ENCODE measurements at places on chromosomes 7 and 10.

- peak; percentile 12 for DNase-seq
Observed at GRCh38 chr10:8444630-8445029, 390.1 kb downstream of the GATA3 start.

- no peak for DNase-seq
Observed at GRCh38 chr10:92855560-92855959, 7.2 kb downstream of the EXOC6 start.

DNA sequence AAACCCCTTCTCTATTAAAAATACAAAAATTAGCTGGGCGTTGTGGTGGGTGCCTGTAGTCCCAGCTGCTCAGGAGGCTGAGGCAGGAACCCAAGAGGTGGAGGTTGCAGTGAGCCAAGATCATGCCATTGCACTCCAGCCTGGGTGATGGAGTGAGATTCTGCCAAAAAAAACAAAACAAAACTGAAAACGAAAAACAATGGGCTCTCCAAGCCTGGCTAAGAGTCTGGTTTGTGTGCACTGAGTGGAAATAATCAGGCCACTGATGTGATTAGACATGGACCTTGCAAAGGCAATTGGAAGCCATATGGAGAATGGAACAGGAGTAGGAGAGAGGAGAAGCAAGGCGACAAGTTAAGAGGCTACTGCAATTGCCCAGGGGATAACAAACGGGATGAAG is 60.1 kb upstream of the GSDME start:
- DNase-seq = no peak

- DNase-seq = no peak
Observed at GRCh38 chr10:32972460-32972859, 14.4 kb upstream of the ITGB1 start.

DNA sequence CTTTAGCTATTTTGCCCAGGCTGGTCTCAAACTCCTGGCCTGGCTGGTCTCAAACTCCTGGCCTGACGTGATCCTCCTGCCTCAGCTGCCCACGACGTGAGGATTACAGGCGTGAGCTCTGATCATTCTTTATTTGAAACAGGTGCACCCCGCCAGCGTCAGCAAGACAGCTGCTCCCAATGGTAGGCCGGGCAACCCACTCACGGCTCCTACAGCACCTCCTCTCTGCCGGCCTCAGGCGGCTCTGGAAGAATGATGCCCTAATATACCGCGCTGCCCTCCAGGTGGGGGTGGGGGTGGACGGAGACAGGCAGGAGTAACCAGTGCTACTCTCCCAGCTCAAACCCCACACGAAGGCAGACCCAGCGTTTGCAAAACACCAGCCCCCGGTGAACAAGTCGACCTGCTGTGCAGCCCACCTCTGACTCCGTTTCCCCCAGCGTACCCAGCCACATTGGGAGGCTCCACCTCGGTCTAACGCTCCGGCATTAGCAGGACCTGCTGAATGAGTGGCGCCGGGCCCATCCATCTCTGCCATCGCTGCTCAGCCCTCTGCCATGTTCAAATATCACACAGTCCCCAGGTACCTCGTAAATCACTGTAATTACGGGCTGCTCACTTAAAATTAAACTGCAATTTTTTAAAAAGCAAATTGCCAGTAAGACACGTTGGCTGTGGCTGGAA is 148.6 kb downstream of the ELFN1 start:
- DNase-seq = no peak

DNA sequence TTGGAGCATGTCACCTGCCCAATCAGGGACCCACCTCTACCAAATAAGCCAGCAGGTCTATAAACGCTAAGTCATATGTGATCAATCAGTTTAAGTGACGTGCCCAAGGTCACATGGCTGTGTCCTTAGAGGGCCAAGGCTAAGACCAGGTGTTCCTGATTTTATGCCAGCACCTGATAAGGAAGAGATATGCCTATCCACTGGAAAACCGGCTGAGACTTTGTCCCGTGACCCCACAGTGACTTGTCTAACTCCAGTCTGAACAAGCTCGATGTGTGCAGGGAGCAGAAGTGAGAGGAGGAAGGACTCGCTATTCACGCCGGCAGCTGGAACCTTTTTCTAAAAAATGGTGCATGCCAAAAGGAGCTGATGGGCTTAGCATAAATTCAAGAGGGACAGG is 57.0 kb downstream of the PRKAG2 start:
- DNase-seq = no peak

- no peak for DNase-seq
Observed at GRCh38 chr10:96288151-96288621, 16.0 kb upstream of the DNTT start.

- no peak for DNase-seq
Observed at GRCh38 chr7:116228241-116228640, 17.9 kb downstream of the TES start.

GRCh38 chr7:92848851-92849250 is 12.5 kb upstream of the CDK6 start:
- DNase-seq = no peak

GRCh38 chr7:51295440-51296245 is 21.0 kb downstream of the COBL start:
- no peak for DNase-seq

DNA sequence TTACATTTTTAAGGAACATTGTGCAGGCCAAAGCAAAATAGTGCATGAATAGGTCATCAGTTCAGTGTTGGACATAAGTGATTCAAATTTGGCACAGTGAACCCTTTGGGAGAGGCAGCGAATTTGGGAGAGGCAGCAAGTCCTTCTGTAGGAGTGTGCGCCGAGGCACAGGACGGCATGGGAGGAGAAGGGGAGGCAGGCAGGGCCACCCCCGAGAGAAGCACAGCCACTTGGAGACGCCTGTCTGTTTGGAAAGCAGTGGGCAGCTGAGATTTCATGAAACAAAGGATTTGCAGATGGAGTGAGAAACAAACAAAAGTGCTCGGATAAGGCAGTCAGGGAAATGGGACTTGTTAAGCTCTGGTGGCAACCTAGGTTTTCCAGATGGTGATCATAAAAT is 30.6 kb downstream of the VIPR2 start:
- no peak for DNase-seq

- no peak for DNase-seq
Observed at GRCh38 chr7:32616625-32617024, 121.3 kb downstream of the AVL9 start.

- no peak for DNase-seq
Observed at GRCh38 chr10:82558014-82558607, 683.1 kb downstream of the NRG3 start.

- DNase-seq = no peak
Observed at GRCh38 chr10:27759483-27760272, 14.1 kb upstream of the MKX start.

DNA sequence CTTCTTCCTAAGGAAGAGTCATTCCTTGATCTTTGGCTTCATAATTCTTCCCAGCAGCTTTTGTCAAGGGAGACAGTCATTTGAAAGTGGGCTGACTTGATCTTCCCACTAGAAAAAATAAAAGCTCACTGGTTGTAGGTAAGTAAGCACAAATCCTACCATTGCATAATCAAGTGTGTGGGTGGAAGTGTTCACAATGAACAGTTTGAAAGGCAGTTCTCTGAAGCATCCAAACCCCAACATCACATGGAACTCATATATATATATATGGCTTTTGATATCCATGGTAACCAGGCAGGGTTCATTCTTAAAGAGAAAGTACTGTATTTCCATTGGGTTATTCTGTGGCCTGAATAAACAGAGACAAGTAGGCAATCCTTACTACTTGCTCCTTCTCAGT is 51.6 kb downstream of the ARMH3 start:
- DNase-seq = no peak

DNA sequence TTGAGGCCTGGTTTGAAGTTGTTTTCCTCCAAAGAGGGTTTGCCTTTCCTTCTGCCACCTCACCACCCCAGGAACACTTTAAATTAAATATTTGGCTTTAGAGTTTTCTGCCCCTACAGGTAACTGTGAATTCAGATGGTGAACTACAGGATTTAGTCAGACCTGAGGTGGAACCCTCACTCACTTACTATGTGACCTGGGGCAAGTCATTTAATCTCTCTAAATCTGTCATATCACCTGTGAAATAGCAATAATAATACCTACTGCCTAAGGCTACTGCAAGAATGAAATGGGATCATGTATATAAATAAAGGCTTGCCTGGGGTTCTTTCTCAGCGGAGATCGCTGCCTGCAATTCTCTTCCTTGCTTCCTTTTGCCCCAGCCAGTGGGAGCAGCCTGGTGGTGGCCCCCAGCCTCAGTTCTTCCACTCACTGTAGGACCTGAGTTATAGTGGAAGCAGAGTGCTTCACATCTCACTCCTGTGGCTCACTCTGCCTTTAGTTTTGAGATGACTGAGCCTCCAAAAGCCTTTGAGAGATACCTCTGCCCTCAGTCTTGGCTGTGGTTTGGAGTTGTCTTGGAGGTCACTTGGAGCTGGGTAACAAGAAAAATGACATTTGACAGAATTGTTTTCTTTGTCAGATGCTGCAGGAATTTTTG is 6.1 kb upstream of the ANKRD2 start:
- DNase-seq = no peak

DNA sequence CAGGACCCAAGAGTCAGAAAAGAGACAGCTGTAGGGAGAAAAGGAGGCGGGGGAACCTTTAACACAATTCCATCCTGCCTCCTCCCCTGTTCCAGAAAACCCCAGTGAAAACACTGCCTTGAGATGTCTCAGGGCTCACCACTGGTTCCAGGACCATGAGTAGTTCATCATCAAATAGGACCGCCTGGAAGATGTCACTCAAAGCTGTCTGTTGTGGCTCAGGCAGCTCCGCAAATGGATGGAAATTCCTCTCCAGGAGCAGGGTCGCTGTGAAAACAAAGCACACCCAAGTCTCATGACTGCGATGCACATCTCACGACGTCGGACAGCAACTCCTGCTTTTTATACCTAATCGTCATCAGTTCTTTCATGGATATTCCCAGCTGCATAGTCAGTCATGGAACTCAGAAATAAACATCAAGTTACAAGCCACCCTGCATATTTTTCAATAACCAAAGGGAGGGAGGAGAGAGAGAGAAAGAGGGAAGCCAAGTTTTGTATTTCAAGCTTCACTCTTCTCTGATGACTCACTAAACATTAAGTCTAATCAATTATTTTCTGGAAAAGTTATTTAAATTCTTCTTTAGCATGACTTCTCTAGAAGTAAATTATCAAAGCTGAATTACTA is 49.2 kb downstream of the GSDME start:
- no peak for DNase-seq

DNA sequence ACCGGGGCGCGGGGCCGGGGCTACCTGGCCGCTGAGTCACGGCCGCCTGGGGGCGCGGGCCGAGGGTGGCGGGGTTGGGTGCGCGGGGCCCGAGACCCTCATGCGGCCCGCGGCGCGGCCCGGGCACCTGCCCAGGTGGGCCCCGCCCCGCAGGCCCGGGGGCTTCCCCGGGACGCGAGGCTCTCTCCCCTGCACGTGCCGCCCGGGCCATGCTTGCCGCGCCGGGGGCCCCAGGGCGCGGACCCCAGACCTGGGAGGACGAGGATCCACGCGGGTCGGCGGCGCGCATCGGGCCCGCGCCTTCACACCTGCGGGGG is 402 bp downstream of the MAFK start:
- no peak for DNase-seq

DNA sequence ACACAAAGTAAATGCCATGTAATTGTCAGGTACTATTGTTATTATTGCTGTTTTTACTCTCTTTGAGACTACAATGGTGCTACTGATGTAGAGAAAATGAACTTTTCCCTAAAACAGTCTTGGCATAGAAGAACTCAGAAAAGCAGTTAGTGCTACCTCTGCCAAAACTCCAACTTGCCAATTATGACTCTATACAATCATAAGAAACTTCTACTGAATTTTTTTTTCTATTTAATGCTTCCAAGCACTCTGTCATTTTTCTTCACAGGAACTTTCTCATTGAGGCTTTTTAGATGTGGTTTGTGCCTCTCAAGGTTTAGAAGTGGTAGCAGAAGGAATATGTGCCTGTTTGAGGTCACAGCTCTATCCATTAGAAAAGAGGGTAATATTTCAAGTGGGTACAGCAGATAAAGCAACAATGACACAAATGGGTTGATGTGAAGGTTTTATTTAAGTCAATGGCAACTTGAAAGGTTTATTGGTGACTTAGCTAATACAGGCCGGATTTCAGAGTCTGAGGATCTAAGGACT is 64.0 kb upstream of the FERD3L start:
- DNase-seq = no peak

- no peak for DNase-seq
Observed at GRCh38 chr10:34145715-34146114, 669.4 kb downstream of the PARD3 start.

DNA sequence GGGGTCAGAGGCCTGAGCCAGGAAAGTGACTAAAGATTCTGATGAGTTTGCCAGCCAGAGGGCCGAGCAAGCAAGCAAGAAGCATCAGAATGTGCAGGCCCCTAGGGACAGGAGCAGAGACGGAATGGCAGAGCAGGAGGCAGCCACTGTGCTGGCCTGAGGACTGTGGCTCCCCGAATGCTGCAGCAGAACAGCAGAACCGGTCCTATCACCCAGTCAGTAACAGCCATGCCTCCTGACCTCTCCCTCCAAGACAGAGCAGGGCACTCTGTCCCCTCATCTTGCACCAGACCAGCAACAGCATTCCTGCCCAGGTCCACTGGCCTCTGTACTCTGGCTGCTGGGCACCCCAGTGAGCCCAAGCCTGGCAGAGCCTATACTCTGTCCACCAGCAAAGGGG is 85.9 kb downstream of the ARHGAP22 start:
- DNase-seq = no peak

- DNase-seq = no peak
Observed at GRCh38 chr7:17600340-17600752, 301.9 kb downstream of the AHR start.

DNA sequence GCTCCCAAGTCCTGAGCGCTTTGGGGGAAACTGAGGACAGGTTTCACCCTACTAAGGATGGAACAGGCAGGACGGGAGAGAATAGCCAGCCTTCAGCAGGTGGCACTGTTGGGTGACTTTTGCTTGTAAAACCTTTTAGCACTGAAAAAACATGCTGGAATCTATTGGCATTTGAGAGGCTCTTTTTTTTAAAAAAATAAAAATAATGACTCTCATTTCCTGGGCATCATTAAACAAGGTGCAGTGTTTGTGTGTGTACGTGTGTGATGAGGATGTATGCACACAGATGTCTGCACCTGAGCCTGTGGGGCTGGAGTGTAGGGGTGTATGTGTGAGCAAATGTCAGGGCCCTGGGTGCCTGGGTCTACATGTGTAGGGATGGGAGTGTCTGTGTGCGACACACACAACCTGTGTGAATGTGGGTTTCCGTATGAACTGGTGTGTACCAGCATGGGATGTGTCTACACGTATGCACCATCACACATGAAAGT is 177.9 kb downstream of the RPS24 start:
- DNase-seq = peak; percentile 28

DNA sequence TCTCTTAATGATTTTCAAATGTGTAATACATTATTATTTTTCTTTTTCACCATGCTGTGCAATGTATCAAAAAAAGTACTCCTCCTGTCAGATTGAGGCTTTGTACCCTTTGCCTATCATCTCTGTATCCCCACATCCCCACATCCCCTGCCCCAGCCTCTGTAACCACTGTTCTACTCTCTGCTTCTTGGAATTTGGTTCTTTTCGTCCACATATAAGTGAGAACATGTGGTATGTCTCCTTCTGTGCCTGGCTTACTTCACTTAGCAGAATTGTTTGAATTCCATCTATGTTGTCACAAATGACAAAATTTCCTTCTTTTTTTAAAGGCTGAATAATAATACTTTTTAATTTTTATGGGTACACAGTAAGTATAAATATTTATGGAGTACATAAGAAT is 13.8 kb downstream of the TAF3 start:
- DNase-seq = no peak

- DNase-seq = no peak
Observed at GRCh38 chr10:103442031-103442461, 10.1 kb downstream of the CALHM2 start.

- no peak for DNase-seq
Observed at GRCh38 chr7:128735436-128735835, 3.7 kb upstream of the CALU start.
